ENCODE measurements at places on chromosomes 1 and 21.
A peak's percentile ranks its signal among the peaks of the same experiment; 100 is the strongest.

DNA sequence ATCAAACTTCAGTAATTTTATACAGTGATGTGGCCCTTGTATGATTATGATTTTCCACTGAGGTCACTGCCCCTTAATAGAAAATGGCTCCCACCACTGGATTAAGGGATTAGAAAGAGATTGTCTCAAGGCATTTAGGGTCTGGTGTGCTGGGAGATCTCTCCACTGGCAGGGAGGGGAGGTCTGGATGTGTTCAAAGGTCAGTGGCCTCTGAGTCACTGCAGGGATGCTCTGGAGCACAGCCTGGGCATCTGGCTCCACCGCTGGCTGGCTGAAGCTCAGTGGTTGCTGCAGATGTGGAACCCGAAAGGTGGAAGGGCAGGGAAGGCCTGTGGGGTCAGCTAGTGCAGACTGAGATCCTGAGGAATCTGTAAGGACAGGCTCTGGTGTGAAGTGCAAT lies 18.3 kb upstream of the CHI3L1 start:
- no peak for DNase-seq

DNA sequence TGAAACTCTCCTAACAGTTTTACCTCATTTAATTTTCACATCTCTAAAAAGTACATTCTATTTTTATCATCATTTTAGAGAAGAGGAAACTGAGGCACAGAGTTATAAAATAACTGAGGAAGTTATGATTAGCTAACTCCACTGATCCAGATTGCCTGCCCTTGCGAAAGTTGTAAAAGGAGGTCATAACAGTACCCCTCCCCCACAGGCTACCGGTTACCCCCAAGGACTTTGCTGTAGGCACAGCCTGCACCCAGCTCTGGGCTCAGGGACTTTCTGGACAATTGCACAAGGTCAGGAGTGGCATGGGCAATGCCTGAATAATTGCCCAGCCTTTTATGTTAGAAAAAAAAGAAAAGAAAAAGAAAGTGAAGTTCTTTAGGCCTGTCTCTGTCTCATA lies 22.7 kb downstream of the PIGM start:
- DNase-seq: no peak

GRCh38 chr1:113895098-113895497 lies 7.7 kb upstream of the BCL2L15 start:
- DNase-seq: no peak

- no peak for DNase-seq
These were observed 6.1 kb downstream of the C1orf159 start for GRCh38 chr1:1109743-1110142.

GRCh38 chr1:111903148-111903870 lies 86.2 kb downstream of the KCND3 start:
- no peak for DNase-seq

- DNase-seq: no peak
These were observed 34.2 kb downstream of the AHDC1 start for GRCh38 chr1:27569506-27570291.

GRCh38 chr1:32774950-32775634 lies 42.1 kb downstream of the YARS1 start:
- no peak for DNase-seq

- peak; percentile 16 for DNase-seq
These were observed 29.9 kb upstream of the TMEM61 start for GRCh38 chr1:54950369-54951163.
